Left hindlimb (tissue), 1 donor: ENCODE measurements at places on chromosomes 2 and 18.

DNA sequence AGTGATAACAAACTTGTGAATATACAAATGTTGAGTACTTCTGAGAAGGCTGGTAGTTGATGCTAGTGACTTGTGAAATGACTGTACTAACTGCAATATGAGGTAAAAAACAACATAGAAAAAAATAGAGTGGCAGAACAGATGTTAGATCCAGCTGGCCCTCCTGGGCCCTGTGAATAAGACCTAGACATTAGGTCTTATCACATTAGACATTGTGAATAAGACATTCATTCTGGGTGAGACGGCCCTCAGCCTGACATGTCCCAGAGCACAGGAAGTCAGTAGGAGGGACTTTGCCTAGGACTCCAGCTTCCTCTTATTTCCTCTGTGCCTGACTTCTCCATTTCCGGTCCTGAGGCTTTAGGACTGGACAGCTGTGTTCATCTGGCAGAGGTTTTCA, 22.9 kb downstream of the DOK1 start:
- no peak for DNase-seq

DNA sequence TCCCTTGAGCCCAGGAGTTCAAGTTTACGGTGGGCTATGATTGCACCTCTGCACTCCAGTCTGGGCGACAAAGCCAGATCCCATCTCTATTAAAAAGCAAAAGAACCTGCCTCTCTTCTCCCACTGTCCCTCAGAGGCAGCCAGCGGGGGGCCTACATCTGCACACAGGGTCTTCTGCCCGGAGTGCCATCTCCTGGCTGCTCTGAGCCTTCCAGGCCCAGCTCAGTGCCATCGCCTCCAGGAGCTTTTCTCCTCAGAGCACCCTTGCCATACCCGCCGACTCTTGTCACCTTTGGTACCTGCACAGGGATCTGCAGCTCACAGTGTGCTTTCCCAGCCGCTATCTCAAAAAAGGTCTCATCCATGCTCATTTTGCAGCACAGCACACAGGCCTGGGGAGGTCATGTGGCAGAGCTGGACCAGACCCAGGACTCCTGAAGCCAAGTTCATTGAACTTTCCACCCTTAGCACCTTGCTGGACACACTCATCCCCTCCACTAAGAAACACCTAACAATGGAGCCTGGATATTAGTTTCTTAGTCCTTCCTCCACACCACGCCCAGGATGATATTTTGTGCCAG, 186.3 kb downstream of the HAUS1 start:
- no peak for DNase-seq

DNA sequence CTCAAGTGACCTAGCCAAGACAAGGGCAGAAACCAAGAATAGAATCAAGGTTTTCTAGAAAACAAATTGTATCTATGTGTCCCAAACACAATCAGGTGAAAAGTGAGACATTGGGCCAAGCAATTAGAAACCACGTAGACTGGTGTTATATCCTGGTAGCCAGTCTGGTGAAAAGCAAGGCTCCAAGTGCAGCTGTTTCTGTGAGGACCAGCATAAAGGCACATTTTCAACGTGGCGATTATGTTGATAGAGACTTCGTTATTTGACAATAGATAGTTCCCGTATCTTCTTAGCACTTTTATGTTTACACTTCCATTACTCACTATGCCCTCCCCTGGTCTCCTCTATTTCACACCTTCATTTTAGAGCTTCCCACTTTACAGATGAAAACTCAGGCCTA, 103.2 kb upstream of the ZFP36L2 start:
- DNase-seq: no peak

GRCh38 chr2:3631851-3632659, 25.9 kb upstream of the ALLC start:
- no peak for DNase-seq
